ENCODE measurements at places on chromosomes 12 and 14.
A peak's percentile ranks its signal among the peaks of the same experiment; 100 is the strongest.

DNA sequence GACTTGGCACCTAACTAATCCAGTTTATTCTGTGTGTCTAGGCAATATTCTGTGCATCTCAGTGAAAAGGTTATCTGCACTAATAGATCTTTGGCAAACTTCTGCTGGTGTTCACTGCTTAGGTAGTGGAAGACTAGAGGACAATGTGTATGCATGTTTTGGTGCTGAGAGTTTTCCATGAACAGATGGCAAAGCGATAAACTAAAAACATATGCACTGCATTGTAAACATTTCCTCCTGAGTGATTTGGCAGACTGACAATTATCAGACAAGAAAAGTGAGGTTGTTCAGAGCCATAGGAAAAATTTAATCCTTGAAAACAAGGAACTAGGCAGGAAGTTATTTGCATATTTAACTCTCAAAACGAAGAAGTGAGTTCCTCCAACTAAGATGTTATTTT is 400.4 kb downstream of the ATP23 start:
- DNase-seq, result peak; percentile 85

GRCh38 chr12:113318900-113319628 is 15.8 kb downstream of the SLC8B1 start:
- DNase-seq, result no peak

DNA sequence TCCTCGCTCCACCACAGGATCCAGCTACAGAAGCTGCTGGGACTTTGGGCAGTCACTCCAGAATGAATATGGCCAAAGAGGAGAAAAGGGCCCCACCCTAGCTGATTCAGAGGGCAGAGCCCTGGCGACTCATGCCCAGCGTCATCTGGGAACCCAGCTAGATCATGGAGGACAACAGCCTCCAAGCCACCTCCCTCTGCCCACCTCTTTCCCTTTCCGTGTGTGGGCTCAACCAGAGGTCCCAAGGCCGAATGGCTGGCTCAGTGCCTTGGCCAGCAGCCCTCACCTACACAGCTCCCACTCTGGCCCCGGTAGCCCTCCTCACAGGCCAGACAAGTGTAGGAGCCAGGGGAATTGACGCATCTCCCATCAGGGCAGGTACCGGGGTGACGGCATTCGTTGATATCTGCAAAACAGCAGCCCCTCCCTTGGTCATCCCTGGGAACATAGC is 17.4 kb downstream of the ISCA2 start:
- peak; percentile 68 for DNase-seq

DNA sequence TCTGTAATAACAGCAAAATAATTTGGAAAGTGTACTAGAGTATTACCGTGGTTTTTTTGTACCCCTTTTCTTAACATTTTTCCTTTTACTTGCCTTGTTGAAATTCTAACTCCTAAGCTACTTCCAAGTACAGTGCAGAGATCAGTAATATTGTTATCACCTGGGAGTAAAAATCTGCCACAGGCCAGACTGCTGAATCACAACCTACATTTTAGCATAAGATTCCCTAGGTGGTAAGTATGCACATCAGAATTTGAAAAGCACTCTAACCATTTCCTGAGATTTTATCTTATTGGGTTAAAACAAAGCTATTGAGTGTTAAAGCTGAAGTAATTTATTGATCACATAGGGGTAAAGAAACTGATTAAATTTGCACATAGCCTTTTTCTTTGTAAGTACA is 55.2 kb upstream of the KCNH3 start:
- no peak for DNase-seq

GRCh38 chr12:114588061-114588460 is 95.9 kb downstream of the TBX3 start:
- no peak for DNase-seq

DNA sequence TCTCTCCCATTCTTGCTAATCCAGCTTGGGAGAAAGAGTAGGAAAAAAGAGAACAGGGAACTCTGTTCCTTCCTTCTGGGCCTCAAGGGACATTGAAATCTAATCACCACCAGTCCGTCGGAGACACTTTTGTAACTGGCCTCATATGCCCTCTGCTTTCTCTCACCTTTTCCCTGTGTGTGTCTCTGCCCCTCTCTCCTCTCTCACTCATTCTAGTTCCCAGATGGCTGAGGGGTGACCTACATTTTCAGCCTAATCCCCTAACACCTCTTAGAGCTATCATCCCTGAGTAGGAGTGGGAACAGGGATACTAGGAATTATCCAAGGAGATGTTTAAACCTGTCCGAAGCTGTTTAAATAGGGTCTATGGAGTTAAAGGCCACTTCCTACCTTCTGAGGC is 8.9 kb upstream of the PCK2 start:
- DNase-seq, result no peak

DNA sequence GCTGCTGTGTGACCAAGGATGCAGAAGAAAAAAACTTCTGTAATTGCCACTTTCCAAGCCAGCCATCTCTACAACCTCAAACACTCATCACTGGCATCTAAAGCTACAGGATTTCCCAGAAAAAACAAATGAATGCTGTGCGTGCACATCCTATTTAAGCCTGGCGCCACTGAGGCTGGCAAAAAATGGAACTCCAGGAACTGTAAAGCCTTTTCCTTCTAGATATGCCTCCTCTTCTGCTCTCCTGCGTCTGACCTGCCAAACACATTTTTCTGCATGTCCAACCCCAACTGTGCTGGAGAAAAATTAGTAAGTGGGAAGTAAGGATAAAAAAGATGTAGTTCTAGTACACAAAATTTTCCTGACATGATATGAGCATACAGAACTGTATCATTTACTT is 184.9 kb downstream of the ITPR2 start:
- DNase-seq, result no peak

- DNase-seq, result peak; percentile 54
These were observed 4.4 kb downstream of the MAP4K5 start for GRCh38 chr14:50528000-50528399.

DNA sequence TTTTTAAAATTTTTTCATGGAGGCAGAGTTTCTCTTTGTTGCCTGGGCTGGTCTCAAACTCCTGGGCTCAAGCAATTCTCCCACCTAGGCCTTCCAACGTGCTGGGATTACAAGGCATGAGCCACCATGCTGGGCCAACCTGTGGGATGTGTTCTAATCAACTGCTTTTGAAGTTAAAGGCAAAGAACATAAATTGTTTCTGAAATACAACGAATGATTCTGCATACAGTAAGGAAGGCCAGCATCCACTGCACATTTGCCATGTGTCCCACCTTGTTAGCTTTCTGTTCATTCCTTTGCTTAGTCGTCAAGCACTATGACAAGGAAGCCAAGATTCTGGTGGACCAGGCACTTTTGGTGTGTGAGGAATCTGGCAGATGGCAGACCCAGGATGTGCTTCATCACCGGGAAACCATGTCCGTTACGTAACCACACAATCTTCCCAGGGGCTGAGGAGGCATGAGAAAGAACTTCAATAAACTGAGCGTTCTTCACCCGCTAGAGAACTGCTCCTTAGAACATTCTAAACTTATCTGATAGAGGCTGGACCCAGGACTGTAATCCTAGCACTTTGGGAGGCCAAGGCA is 24.5 kb downstream of the MOK start:
- peak; percentile 86 for DNase-seq

GRCh38 chr12:125021096-125021495 is 27.7 kb downstream of the BRI3BP start:
- DNase-seq, result no peak

DNA sequence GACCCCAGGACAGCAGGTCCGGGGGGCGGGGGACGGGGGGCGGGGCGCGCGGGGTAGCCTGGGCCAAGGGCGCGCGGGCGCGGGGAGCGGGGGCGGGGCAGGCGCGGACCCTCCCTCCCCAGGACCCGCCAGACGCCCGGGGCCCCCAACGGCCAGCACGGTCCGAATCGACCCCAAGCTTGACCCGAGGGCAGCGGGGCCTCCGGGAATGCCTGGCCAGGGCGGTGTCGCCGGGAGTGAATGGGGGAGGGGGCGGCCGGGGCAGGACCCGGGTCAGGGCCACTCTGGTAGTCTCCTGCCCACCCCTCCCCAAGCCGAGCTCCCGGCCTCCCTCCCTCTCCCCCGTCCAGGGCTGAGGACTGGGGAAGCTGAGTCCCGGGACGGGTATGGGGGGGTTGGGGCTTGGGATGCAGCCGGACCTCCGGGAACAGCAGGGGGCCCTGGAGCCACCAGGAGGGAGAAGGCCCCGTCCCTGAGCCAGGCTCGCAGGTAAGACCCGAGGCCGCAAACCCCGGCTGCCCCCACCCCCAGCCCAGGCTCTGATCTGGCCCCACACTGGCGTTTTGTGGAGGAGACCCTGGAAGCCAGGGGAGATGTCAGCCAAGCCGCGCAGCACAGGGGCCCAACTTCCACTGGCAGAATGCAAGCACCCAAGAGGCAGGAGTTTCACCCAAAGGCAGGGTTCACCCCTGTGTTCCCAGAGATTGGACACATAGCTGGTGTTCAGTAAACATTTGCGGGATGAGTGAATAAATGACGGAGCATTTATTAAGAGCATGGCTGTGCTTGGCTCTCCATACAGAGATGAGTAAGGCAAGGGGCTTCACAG is 545 bp upstream of the GALNT9 start:
- no peak for DNase-seq

GRCh38 chr14:24122898-24123297 is 7.6 kb upstream of the FITM1 start:
- DNase-seq, result no peak

- no peak for DNase-seq
These were observed 2.8 kb downstream of the DYRK4 start for GRCh38 chr12:4564818-4565217.

GRCh38 chr14:102666635-102667034 is 74.2 kb downstream of the RCOR1 start:
- no peak for DNase-seq

DNA sequence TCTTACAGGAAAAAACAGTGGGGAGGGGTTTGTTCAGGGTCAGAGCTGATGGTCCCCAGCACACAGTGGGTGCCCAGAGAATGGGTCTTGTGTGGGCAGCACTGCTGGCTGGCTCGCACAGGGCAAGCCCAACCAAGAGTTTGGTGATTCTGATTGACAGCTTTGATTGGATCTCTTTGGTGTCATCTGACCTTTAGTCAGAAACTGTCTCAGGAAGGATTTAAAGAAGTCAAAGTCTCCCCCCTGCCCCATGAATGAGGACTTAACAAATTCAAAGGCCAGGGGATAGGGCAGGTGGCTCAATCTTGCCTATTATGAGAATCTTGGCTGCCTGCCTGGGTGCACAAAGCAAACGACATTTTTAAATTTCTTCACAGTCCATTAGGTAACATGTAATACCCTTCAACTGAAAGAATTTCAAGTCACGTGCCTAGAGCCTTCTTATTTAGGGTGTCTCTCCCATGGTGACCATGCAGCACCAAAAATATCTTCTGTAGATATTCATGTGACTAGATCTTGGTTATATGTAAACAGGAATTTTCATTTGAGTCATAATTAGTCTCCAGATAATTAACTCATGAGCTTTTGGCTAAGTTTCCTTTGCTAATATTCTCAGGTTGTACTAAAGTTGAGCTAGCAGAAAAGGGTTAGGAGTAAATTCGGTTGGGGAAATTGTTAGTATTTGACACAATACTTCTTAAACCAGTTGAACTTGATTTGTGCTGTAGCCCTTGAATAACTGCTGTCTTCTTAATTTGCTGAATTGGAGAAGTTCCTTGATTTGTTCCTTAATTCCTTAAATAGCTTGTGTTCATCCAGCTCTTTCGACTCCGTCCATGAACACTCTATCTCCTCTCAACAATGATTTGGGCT is 54.5 kb upstream of the HECTD1 start:
- DNase-seq, result peak; percentile 69

GRCh38 chr12:118033323-118033722 is 16.8 kb downstream of the RFC5 start:
- no peak for DNase-seq

DNA sequence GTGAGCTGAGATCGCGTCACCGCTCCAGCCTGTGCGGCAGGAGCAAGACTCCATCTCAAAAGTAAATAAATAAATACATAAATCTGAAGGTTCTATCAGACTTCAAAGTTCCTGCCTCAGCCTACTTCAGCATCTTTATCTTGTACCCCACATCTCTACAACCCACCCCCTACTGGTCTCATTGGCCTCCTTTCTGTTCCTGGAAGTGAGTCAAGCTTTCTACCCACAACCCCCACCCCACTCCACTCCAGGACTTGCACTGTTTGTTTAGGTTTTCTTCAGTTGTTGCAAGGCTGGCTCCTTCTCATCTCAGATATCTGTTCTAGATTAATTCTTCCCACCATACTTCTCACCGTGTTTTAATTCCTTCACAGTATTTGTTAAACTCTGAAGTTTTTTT is 714 bp upstream of the PSMC6 start:
- no peak for DNase-seq

DNA sequence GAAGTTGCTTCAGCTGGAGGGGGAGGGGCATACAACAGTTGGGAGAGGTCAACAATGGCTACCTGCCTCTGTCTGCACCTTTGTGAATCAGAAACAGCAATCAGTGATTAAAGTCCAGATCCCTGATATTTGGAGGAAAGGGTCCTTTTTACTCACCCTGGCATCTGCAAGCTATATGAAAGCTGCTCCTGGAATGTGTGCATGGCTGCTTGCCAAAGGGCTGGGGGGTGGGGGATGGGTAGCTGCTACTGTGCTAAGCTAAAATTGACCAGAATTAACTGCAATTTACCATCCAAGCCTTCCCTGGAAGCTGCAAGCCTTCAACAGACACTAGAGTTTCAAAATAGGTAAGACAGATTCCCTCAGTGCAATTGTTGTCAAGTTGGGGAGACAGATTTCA is 13.5 kb upstream of the GTF2A1 start:
- DNase-seq, result no peak

DNA sequence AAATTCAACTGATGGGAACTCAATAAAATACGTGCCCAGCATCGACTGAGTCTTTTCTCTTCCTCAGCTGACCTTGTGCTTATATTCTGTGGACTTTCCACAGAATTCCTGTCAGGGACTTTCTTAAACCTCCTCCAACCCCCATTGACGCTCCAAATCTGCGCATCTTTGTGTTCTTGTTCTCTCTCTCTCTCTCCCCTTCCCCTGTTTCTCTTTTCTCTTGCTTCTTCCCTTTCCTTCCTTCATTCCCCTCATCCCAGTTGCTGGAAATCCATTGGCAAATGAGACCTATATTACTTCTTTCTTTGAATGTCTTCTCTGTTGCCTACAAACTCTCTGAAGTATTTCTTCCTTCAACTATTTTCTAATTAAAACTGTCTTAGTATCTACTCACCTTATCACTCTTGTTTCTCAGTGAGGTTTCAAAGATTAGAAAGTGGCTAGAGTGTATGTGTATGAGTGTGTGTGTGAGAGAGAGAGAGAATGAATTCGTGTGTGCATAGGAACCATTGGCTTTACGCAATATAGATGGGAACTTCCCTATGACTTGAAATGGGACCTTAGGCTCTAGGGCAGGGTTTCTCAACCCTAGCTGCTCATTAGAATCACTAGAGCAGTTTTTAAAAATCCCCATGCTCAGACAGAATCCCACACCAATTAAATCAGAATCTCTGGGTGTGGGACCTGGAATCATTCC is 41.8 kb upstream of the DHRS7 start:
- DNase-seq, result no peak

- no peak for DNase-seq
These were observed 11.0 kb upstream of the MTERF2 start for GRCh38 chr12:106997916-106998315.

- DNase-seq, result peak; percentile 16
These were observed 65.5 kb downstream of the PTPRR start for GRCh38 chr12:70854881-70855568.

Data from adipocyte (in vitro differentiated cells).